ENCODE measurements at places on chromosomes 5 and 9. TPM values are rescaled to one million over a fixed set of nuclear protein-coding genes. Genes with fewer than 3 reads are reported as not detected.

DNA sequence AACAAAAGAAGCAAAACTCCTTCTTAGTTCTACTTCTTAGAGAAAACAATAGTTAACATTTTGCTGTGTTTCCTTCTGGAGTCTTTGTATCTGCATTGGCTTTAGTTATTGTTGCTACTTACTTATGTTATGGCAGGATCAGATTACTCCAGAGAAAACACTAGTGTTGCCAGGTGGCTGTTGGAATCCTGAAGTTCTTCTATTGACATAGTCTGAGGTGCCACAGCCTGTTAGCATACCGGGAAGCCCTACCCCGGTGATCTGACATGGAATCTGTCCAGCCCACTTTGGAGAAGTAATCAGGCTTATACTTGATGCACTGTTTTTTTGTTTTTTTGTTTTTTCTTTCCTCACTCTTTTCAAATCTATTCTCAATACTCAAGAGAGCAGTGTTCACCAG is 68.5 kb upstream of the CEP78 start:
- no peak for DNase-seq

- DNase-seq = no peak
These were observed 129.7 kb upstream of the SLIT3 start for GRCh38 chr5:169430671-169431070.

DNA sequence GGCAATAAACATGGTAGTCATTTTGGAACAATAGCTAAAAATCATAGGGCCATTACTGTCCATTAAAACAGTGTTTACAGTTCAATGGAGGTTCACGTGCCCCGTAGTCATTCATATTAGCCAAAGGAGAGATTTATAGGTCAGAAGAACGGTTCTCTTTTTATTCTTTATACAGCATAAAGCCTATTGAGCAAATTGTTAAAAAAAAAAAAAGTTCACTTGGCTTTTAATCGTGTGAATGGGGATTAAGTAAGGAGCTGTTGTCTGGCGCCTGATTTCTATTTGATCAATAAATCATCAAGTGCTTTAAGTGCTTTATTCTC is 69.1 kb upstream of the TBCA start:
- no peak for DNase-seq

- no peak for DNase-seq
These were observed 3.7 kb downstream of the TRMO start for GRCh38 chr9:97918611-97919010.

- DNase-seq = no peak
These were observed 26.3 kb upstream of the TTC1 start for GRCh38 chr5:159982421-159983173.

- no peak for DNase-seq
These were observed 44.3 kb upstream of the VPS13A start for GRCh38 chr9:77133011-77133410.

GRCh38 chr5:141369994-141370848 is at the start of gene PCDHGB3:
PCDHGB3 (plus strand) TSS chr5:141370242; CDS start chr5:141370395, 153 bp downstream.
- no peak for DNase-seq

SLC6A18 gene
- total RNA-seq = not detected

All from skin of body (tissue), 3 donors.